Bronchial smooth muscle cell (primary cell): ENCODE measurements at places on chromosomes 5 and 9. TPM values are rescaled to one million over a fixed set of nuclear protein-coding genes. Genes with fewer than 3 reads are reported as not detected.

HTR4 gene
- not detected in 2 replicates for total RNA-seq

SOWAHA gene
- total RNA-seq: under 0.01 TPM in 2 replicates

ECSCR gene
- not detected in 2 replicates for total RNA-seq

PCDHGB7 gene
- 5.2 and 9.9 TPM in 2 replicates for total RNA-seq

CCL28 gene
- total RNA-seq: 0.94 and 1.4 TPM in 2 replicates

EGFL7 gene
- total RNA-seq: 6.1 and 8.7 TPM in 2 replicates

SH3GL2 gene
- not detected in 2 replicates for total RNA-seq

KLHL9 gene
- 28.8 and 35.0 TPM in 2 replicates for total RNA-seq

PKD2L2 gene
- not detected in 2 replicates for total RNA-seq

QRFP gene
- not detected in 2 replicates for total RNA-seq

LECT2 gene
- total RNA-seq: not detected in 2 replicates

PRRX2 gene
- total RNA-seq: 21.5 and 44.3 TPM in 2 replicates

ZDHHC11B gene
- 0.32 and 0.43 TPM in 2 replicates for total RNA-seq

RLN1 gene
- total RNA-seq: not detected in 2 replicates

NDUFB6 gene
- 79.8 and 83.9 TPM in 2 replicates for total RNA-seq
